ENCODE measurements at places on chromosomes 7 and 10.

GRCh38 chr7:99125505-99125865, 18.4 kb downstream of the SMURF1 start:
- no peaks in the 10 kb centered on the region for H3K27me3 ChIP-seq
- H3K27ac ChIP-seq: no peak overlapping the region
- no peaks in the 10 kb centered on the region for H3K36me3 ChIP-seq

DNA sequence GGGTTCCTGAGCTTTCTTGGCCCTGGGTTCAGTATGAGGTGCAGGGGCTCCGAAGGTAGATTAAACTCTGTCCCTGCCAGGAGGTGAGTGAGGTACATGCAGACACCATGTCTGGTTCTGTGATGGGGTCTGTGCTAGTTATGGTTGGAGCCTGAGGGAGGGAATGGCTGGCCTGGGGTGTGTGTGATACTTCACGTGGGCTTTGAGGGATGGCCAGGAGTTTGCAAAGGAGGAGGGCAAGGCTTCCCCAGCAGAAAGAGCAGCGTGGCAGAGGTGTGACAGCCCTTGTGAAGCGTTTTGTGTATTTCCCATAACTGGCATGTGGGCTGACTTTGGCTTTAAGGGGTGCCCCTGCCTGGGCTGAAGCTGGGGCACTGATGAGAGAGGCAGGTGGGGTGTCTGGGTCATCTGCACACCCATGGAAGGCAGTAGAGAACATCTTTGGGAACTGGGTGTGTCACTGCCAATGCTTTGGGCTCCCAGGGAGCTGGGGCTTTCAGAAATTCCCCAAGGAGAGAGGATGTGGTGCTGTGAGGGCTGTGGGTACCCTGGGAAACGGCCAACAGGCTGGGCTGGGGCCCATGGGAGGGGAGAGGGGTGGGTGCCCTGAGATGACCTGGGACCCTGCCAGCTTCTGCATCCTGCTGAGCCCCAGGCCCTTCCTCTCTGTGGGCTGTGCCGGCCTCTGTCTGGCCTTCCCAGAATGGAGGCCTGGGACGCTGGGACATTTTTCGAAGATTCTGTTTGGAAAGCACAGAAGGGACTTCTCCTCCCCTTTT, 4.6 kb downstream of the PALD1 start:
- H3K36me3 ChIP-seq: no peaks in the 10 kb centered on the region
- H3K27me3 ChIP-seq: peaks cover 6% of the 10 kb centered on the region
- H3K4me1 ChIP-seq: peaks cover 3% of the 10 kb centered on the region
- no peak overlapping the region for H3K27ac ChIP-seq

GRCh38 chr7:159112136-159113011, 32.3 kb downstream of the VIPR2 start:
- H3K27me3 ChIP-seq: peaks cover 4% of the 10 kb centered on the region
- H3K27ac ChIP-seq: no peak overlapping the region
- no peaks in the 10 kb centered on the region for H3K36me3 ChIP-seq
- H3K4me1 ChIP-seq: no peaks in the 10 kb centered on the region

DNA sequence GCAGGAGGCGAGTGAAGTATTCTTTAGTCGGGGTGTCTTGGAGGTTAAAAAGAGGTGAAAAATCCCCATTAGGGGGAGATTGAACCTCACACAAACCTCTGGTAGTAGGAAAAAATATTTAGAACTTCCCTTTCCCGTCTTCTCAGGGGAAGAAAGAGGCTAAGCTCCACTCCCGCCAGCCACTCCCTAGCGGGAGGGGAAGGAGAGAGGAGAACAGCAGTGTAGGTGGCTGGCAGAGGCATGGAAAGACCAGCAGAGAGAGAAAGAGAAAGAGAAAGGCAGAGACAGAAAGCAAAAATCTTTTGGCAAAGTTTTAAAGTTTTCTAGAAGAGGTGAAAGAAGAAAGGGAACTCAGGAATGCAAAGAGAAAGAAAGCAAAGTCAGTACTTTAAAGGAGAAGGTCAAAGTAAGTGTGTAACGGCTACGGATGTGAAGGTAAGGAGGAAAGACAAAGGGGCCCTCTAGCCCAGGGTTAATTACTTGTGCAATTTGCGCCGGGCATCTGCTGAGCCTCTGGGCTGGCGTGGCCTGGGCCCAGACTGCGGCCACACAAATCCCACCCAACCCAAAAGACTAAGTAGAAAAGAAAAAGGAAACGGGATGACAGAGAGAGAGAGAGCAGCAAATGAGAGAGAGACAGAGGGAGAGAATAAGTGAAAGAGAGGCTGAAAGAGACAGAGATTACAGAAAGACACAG, 72.3 kb upstream of the ZNF746 start:
- no peaks in the 10 kb centered on the region for H3K27me3 ChIP-seq
- no peak overlapping the region for H3K27ac ChIP-seq
- H3K4me3 ChIP-seq: no peak overlapping the region
- no peak for DNase-seq
- H3K4me1 ChIP-seq: no peaks in the 10 kb centered on the region
- H3K36me3 ChIP-seq: peaks cover 20% of the 10 kb centered on the region

DNA sequence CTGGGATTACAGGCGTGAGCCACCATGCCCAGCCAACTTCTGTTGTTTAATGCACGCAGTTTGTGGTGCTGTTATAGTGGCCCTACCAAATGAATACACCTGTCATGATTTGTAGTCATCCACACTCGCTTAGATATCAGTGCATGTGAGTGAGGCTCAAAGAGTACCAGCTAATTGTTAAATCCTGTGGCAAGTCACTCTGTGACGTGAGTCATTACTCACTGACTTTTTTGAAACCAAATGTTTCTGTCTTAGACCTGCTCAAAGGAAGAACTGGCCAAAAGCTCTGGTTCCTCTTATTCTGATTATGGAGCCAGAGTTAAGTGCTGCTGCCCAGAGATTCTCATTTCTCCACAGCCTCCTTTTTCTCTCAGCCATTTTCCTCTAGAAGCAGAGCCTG, 109.4 kb downstream of the PRKAG2 start:
- no peaks in the 10 kb centered on the region for H3K4me1 ChIP-seq
- H3K27me3 ChIP-seq: peaks cover 49% of the 10 kb centered on the region
- no peak for DNase-seq
- no peak overlapping the region for H3K27ac ChIP-seq
- no peaks in the 10 kb centered on the region for H3K36me3 ChIP-seq
- H3K4me3 ChIP-seq: no peak overlapping the region

GRCh38 chr10:90579602-90580242, 278.1 kb downstream of the HTR7 start:
- no peaks in the 10 kb centered on the region for H3K4me1 ChIP-seq
- H3K4me3 ChIP-seq: no peak overlapping the region
- H3K36me3 ChIP-seq: no peaks in the 10 kb centered on the region

DNA sequence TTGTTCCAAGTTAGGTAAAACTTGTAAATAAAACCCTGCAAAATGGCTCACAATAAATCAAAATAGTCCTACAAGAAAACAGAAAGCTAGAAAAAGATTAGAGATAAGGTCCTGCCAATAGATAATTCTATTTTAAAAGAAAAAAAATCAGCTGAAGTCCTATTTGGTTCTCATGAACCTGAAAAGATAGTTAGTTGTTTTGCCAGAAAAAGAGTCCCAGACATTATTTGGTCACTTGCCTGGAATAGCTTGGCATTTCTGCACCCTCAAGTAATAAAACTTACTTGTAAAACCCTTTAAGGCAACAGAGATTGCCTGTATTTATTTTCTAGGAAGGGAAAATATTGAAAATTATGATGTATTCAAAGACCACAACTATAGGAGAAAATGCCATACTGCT, 47.7 kb downstream of the LRRN3 start:
- H3K27me3 ChIP-seq: no peaks in the 10 kb centered on the region
- no peak overlapping the region for H3K4me3 ChIP-seq
- no peak overlapping the region for H3K27ac ChIP-seq
- no peaks in the 10 kb centered on the region for H3K36me3 ChIP-seq
- DNase-seq: no peak

- 0 out of 2 replicates have a peak, but pooled peaks cover 3% of the 10 kb centered on the region for H3K4me1 ChIP-seq
- 0 out of 2 replicates have a peak, but pooled peaks cover under 1% of the 10 kb centered on the region for H3K27me3 ChIP-seq
- H3K36me3 ChIP-seq: no peaks in the 10 kb centered on the region
- no peak for DNase-seq
- H3K4me3 ChIP-seq: no peak overlapping the region
These were observed 126.9 kb downstream of the VIPR2 start for GRCh38 chr7:159017741-159018140.

DNA sequence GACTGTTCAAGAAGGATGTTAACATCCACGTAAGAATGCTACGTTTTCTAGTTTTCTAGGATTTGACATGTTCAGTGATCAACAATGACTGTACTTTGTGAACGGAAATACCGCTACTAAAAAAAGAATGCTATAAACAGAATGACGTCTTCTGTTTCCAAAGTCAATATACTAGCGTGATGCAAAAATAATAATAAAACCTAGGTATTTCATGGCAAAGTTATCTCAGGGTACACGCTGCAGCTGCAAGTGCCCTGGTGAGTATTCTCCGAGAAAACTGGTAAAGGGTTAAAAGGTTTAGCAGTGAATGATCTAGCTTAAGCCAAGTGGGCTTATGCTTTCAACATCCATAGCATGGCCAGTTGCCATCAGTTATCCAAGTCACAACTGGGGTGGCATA, 653.3 kb upstream of the PFKP start:
- H3K36me3 ChIP-seq: no peaks in the 10 kb centered on the region
- H3K27ac ChIP-seq: no peak overlapping the region
- no peaks in the 10 kb centered on the region for H3K4me1 ChIP-seq
- 0 out of 3 replicates have a peak, but pooled peaks cover 4% of the 10 kb centered on the region for H3K27me3 ChIP-seq
- no peak overlapping the region for H3K4me3 ChIP-seq

DNA sequence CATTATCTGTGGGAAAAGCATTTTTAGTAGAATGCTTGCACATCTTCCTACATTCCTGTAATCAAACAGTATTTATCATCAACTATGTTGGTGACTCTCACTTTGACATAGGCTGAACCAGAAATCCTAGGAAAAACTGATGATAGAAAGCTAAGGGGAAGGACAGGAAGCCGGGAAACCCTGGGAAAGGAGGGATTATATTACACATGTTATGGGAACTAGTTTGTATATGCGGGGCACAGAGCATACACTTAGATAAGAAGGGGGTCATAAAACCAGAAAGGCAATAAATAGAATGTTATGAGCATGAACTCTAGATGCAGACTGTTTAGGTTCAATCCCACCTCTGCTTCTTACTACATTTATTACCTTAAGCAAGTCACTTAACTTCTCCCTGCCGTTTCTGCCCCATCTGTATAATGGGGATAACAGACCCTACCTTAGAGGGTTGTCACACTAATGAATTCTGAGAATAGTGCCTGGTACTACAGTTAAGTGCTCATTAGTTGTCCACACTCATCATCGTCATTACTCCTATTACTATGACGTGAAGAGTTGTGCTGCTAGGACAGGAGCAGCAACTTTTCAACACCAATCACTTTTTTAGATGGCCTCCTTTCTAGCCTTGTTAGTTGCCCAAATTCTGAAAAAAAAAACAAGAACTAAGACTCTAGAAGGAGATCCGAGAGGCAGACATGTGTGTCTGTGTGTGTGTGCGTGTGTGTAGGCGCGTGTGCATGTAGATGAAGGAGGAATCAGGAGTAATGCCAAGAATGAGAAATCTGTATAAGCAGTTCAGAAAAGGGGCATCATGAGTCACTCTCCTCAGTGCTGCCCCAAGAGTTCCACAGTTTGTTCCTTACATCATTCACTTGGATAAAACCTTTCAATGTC, 52.2 kb downstream of the KMT2C start:
- DNase-seq: no peak
- H3K27ac ChIP-seq: no peak overlapping the region
- H3K27me3 ChIP-seq: no peaks in the 10 kb centered on the region
- H3K36me3 ChIP-seq: no peaks in the 10 kb centered on the region
- no peaks in the 10 kb centered on the region for H3K4me1 ChIP-seq

- H3K4me1 ChIP-seq: peaks cover 40% of the 10 kb centered on the region
- H3K27ac ChIP-seq: no peak overlapping the region
- no peaks in the 10 kb centered on the region for H3K27me3 ChIP-seq
These were observed 43.9 kb upstream of the GRB10 start for GRCh38 chr7:50826371-50827172.

- no peak overlapping the region for H3K4me3 ChIP-seq
- no peaks in the 10 kb centered on the region for H3K27me3 ChIP-seq
- no peaks in the 10 kb centered on the region for H3K4me1 ChIP-seq
- no peak overlapping the region for H3K27ac ChIP-seq
These were observed 31.0 kb upstream of the BICC1 start for GRCh38 chr10:58481569-58482109.
